Astrocyte of the spinal cord (primary cell): ENCODE measurements at places on chromosomes 1 and 21.

DNA sequence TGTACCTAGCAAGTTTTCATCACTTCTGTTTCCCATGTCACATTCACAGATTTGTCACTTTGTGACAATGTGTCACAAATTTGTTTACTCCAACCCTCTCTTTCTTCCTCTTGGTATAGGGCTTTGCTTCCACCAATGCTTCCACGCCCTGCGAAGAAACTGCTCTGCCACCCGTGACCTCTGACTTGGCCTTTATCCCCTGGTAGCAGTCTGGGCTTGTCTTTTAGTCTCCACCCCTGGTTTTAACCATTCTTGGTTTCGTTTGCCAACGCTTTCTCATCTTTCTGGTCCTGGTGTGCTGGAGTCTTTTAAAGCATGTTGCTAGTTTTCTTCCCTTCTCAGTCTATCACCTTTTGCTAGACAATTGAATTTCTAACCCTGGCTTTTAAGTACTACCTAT lies 8.1 kb downstream of the TACSTD2 start:
- no peak for DNase-seq

DNA sequence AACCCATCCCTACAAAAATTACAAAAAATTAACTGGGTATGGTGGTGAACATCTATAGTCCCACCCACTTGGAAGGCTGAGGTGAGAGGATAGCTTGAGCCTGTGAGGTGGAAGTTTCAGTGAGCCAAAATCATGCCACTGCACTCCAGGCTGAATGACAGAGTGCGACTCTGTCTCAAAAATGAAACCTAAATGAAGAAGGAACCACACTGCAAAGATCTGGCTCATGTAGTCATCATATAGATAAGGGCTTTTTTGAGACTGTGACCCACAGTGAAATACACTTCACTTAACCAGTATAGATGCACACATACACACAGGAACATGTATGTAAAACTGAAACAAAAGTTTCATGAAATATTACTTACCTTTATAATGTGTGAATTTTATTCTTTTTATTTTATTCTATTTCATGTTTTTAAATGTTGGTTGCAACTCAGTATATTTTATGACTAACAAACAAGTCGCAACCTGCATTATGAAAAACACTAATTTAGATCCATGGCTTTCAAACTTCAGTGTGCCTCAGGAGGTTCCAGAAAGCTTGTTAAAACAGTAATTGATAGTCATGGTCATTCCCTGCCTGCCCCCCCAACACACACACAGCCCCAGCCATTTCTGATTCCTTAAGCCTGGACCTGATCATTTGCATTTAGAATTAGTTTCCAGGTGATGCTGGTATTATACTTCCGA lies 189.5 kb downstream of the PATJ start:
- no peak for DNase-seq

GRCh38 chr21:41167348-41168342 lies at the start of gene BACE2:
Gene BACE2, plus strand, starts transcription at chr21:41168160. Its CDS starts 104 bp downstream, at chr21:41168264.
- peak; percentile 74 for DNase-seq

DNA sequence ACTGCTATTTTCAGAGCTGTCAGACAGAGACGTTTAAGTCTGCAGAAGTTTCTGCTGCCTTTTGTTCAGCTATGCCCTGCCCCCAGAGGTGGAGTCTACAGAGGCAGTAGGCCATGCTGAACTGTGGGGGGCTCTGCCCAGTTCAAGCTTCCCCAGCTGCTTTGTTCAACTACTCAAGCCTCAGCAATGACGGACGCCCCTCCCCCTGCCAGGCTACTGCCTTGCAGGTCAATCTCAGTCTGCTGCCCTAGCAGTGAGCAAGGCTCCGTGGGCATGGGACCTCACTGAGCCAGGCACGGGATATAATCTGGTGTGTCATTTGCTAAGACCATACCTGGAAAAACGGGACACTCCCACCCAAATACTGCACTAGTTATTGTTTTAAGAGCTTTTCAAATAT lies 219.7 kb downstream of the BRINP3 start:
- no peak for DNase-seq

- no peak for DNase-seq
Observed at GRCh38 chr1:184044603-184045376, 6.7 kb upstream of the TSEN15 start.

GRCh38 chr21:14751602-14752344 lies 205.7 kb upstream of the SAMSN1 start:
- DNase-seq, result no peak

GRCh38 chr1:83769072-83769471 lies 229.9 kb downstream of the TTLL7 start:
- DNase-seq, result no peak

DNA sequence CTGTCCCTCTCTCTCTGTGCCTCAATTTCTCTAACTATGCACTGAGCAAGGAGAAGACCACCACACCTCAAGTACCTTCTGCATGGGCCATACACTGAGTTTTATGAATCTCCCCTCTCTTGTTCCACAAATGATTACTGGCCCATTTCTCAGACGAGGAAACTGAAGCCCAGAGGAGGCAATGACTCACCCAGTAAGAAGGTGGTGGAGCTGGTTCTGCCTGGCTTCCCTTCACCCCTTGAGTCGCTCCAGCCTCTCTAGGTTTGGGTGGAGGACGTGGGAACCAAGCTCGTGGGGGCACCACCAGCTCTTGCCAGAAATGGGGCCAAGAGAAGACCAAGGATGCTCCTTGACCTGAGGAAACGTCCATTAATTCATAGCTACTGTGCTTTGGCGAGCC lies 21.3 kb upstream of the RUNX3 start:
- DNase-seq, result no peak

- DNase-seq, result peak; percentile 86
Observed at GRCh38 chr1:168623003-168623828, 46.8 kb downstream of the XCL1 start.

GRCh38 chr1:89837036-89837481 lies 16.2 kb downstream of the LRRC8D start:
- peak; percentile 55 for DNase-seq

- DNase-seq, result no peak
Observed at GRCh38 chr1:31790140-31790539, 25.7 kb downstream of the SPOCD1 start.

DNA sequence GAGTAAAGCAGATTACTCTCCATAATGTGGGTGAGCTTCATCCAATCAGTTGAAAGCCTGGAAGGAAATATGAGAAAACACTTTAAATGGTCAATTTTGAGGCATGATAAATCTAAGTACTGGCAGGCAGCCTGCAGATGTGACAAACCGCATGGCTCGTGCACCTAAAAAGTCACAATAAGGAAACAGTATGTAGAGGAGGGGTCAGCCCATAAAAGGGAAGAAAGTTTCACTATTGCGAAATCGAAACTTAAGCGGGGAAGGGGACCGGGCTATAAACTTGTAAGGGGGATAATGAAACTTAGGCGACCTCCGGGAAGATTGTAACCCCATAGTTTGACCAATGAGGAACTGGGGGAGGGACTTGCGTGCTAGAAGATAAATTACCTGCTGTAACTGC lies 109.8 kb downstream of the PLPPR4 start:
- no peak for DNase-seq
